ENCODE measurements at places on chromosomes 3 and 15.

GRCh38 chr15:100098705-100099104, 243.1 kb downstream of the ADAMTS17 start:
- no peak for DNase-seq

DNA sequence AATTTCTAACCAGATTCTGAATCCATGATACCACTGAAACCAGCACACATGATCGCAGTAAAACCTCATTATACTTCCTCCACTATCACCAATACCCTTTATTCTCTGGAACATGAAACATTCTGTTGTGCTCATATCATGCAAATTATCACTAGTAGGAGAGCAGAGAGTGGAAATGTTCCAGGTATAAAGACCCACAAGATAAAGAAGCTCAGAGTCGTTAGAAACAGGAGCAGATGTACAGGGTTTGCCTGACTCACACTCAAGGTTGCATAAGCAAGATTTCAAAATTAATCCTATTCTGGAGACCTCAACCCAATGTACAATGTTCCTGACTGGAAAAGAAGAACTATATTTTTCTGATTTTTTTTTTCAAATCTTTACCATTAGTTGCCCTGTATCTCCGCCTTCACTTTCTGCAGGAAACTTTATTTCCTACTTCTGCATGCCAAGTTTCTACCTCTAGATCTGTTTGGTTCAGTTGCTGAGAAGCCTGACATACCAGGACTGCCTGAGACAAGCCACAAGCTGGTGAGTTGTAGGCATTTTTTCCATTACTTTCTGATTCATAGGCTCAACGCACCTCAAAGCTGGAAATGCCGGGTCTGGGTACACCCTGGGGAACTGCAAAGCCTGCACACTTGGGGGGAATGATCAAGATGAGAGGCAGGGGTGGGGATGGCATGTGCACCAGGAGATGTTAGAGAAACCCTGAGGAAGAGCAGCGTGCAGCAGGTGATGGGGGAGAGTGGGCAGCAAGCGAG, at the start of gene CCR2:
Gene CCR2 (plus strand): TSS at position 465 of the 764 bp plus-strand sequence. CDS start 3,417 bp downstream, outside the sequence.
- no peak for DNase-seq

- DNase-seq = no peak
Measured at GRCh38 chr3:73773233-73773632, 148.5 kb upstream of the PDZRN3 start.

DNA sequence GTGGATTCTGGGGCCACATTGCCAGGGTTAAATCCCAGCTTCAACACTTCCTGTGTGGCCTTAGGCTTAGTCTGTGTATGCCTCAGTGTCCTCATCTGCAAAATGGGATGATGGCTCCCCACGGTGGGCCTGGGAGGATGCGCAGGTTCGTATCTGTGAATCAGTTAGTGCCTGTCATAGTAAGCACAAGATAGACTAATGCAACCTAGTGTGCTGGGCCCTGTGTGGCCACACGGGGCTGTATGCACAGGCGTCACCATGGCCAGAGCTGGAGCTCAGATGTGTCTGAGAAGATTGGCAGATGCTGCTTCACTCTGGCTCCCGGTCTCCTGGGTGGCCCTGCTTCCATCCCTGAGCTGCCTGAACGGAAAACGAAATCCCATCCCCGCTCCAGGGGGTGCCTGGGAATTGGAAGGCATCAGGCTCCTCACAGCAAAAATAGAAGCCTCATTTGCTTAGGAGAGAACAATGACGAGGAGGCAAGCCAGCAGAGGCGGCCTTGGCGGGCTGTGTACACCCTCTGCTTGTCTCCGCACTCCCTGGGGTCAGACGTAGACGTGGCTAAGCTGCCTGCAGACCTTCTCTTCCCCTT, 103.6 kb downstream of the APBA2 start:
- DNase-seq = no peak

DNA sequence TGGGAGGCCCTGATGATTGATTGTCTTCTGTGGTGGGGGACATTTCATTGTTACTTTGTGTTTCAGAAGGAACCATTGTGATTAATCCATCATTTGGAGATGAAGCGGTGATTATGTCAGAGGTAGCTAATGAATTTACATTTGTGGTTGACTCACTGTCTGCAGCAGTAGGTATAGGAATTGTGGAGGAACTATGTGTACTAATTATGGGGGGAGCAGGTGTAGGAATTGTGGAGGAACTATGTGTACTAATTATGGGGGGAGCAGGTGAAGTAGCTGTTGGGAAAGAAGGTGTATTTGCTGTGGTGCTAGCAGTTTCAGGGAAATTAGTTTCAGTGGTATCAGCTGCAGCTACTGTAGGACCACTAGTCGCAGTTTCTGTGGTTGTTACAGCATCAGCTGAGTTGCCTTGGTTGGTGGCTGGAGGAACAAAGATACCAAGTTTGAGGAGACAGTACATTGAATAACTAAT, 6.9 kb downstream of the MUC13 start:
- DNase-seq = no peak

DNA sequence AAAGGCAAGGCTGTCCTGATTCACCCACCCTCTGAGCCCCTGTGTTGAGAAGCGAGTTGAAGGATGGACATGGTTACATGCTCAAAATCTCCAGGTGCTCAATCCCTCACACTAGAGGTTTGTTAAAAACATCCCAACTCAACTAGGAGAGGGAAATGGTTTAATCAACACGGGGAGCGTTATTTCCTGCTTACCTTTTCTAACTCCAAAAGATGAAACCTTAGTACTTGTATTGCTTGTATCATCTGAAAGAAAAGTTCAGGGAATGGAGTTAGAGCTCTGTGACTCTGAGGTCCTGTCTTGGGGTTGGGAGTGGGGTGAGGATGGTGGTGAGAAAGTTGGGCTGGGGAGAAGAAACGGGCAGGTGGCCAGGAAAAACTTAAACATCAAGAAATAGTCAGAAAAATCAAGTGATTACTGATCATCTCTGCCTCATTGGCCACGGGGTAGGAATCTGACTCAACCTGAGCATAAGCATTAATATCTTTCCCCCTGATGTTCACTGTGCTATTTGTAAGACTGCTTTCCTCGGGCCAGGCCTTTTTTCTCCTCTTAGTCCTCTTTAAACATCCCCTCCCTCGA, 5.9 kb downstream of the MEIS2 start:
- DNase-seq = no peak

GRCh38 chr3:127808197-127808596, 14.1 kb downstream of the MGLL start:
- no peak for DNase-seq

GRCh38 chr3:126782536-126782935, 78.5 kb downstream of the CHCHD6 start:
- DNase-seq = no peak

GRCh38 chr3:67346081-67346480, 308.3 kb downstream of the SUCLG2 start:
- DNase-seq = no peak

DNA sequence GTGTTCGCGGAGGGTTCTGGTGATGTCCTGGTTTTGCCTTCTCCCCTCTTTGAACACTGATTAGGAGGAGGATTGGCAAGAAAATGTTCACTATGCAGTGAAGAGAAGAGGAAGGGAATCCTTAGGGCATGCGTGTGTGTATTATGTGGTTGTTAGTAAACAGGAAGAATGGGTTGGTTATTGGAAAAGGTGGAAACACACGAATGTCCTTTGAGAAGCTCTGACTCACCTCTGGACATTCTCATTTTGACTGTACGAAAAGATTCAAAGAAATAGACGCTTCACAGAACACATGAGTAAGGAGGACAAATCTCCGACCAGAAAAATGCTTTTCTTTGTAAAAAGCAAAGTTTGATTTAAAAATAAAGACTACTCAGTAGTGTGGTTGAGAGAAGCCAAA, 188.8 kb upstream of the PRICKLE2 start:
- DNase-seq = no peak

- peak; percentile 52 for DNase-seq
Measured at GRCh38 chr15:68256675-68257450, 20.7 kb upstream of the FEM1B start.

- no peak for DNase-seq
Measured at GRCh38 chr3:62567097-62568021, 194.0 kb upstream of the FEZF2 start.

GRCh38 chr3:47261301-47261700, 21.3 kb downstream of the KIF9 start:
- DNase-seq = no peak

DNA sequence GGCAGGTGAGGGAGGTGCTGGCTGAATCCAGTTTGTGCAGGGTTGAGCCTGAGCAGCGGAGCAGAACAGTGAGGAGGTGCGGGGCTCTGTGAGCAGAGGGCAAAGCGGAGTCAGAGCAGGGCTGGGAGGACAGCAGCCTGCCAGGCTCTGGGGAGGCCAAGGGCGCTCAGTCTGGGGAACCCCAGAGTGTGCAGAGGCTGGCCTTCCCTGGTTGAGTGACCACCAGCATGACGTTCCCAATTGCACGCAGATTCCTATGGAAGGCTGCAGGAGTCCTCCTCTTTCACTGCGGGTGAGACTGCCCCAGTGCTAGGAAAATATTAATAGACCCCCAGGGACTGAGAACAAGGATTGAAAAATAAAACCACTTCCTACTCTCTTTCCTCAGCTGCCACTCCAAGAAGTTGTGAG, 13.2 kb downstream of the MRAS start:
- no peak for DNase-seq

DNA sequence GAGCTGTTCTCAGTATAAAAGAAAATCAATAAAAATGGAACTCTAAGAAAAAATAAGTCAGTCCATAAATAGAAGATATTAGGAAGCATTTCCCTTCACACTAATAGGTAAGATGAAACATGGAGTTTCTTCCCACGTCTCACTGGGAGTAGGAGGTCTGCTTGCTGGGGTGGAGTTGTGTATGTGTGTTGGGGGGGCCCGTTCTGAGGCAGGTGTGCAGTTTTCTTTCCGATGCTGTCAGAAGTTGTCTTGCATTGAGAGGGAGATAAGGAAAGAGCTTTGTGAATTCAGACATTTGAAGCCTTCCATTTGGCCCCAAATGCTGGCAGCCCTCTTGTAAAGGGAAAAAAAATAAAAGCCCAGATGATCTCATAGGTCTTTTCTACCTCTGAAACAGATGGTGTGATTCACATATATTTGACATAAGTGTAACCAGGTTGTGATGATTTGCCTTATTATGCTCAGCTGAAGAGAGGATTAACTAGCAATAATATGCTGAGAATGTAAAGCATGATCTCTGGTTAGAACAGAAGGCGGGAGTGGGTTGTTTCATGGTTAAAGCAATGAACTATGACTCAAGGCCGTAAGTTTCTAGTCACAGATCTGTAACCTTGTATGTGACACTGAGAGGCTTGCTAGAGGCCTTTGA, 8.8 kb downstream of the RASGRP1 start:
- no peak for DNase-seq

DNA sequence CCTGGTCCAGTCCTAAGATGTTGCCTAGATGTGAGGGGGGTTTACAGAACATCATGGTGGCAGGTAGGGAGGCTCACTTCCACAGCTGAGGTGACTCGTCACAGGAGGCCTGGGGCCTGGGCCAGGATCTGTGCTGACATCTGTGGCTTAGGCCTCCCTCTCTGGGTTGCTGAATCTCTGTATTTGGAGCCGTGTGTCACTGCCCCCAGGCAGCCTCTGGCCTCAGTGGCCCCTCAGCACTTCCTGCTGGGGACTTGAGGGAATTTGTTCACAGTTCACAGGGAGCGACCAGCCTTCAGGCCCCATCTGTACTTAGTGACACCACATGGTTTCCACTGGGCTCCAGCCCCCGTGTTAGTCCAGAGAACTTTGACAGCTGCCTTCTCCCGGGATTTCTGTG, 41.7 kb upstream of the ADAMTSL3 start:
- no peak for DNase-seq

DNA sequence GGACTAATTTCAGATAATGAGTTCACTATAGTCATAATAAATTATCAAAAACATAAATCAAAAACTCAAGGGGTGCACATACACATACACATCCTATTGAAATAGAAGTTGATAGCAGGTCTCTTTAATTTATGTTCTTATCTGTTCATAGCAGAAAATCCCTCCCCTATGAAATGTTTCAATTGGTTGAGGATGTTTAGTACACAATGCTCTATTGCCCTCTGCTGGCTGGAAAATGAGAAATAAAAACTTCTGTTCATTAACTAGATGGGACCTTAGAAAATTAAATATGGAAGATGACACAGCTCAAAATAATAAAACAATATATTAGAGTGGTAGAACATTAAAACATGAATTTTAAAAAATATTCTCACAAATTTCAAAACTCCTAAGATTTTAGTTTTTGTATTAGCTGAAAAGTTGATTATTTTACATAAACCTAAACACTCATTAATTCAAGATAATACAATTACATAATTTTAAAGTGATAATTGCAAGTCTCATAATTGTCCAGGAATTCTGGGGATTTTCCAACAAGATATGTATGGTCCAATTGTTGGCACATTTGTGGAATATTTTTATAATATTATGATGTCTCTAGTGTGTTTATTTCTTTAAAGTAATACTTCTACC, 735.0 kb downstream of the ROBO1 start:
- no peak for DNase-seq

GRCh38 chr15:85154061-85154460, 172.4 kb downstream of the PDE8A start:
- no peak for DNase-seq

DNA sequence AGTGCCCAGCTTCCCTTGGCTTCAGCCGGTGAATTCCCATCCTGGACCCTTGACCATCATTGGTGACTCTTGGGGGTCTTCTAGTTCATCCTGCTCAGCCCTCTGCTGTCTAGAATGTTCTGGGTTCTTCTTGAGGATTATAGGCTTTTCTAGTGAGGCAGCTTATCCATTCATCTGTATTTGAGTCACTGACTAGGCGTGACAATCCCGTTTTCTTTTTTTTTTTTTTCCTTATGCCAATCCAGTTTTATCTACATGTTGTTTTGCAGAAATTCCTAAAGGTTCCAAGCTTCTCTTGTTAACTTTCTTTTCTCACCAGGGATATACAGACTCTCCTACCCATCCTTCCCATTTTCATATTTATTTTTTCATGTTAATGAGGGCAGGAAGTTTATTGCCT, 6.6 kb upstream of the TRAK1 start:
- DNase-seq = no peak

DNA sequence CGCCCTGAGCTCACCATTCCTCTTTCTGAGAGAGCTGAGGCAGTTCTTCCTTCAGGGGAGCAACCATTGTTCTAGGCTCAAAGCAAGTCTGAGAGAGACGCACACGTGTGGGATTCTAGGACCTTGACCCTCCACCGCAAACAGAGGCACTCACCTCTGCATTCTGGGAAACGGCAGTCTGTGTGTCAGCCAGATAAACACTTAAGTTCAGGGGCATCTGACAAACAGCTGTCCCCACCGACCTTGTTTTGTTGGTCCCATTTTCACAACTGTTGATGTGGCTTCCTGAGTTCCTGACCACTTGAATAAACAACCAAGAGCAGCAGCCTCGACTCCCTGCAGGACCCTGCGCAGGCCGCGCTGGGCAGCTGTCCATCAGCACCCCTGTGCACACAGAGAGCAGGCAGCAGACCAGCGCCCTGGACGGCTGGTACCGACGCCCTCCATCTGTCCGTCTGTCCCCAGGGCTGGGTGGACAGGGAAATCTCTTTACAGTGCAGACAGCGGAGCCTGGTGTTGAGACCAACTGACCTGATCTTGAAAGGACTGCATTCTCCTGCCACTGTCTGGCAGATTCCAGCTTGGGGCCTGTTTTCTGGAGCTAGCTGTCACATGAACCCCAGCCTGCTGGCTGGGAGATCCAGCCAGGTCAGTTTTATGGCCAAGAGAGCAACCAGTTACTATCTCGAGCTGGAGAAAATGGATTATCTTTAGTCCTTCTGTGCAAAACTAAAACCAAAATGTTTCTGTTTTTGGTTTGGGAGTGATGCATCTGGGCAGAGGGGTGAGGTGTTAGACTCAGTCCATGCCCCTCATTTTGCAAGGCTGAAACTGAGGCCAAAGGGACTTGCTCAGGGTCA, 64.2 kb downstream of the FAM43A start:
- no peak for DNase-seq

Measured in activated T-helper 1 cell treated with anti-CD3 and anti-CD28 coated beads, Interleukin-2, amount 50 U/mL, for 16 hours (primary cell).